CD4-positive, alpha-beta memory T cell (primary cell): ENCODE measurements at places on chromosomes 16 and 17. TPM values are rescaled to one million over a fixed set of nuclear protein-coding genes. Genes with fewer than 3 reads are reported as not detected.

The MPG gene
- polyA plus RNA-seq = 82.6 TPM

The SLC52A1 gene
- polyA plus RNA-seq = 0.20 TPM

The TP53TG3C gene
- polyA plus RNA-seq = not detected

The OR1A1 gene
- not detected for polyA plus RNA-seq

The PLLP gene
- polyA plus RNA-seq = 2.2 TPM

The KCTD13 gene
- 16.3 TPM for polyA plus RNA-seq

The EFNB3 gene
- not detected for polyA plus RNA-seq

The CRYM gene
- polyA plus RNA-seq = not detected

The CIAO2B gene
- polyA plus RNA-seq = 128 TPM

The MC1R gene
- 0.22 TPM for polyA plus RNA-seq

The GSG1L gene
- polyA plus RNA-seq = 0.27 TPM

The PLD6 gene
- 26.6 TPM for polyA plus RNA-seq

The ADAD2 gene
- not detected for polyA plus RNA-seq

The MT1A gene
- polyA plus RNA-seq = not detected

The KRTAP1-5 gene
- polyA plus RNA-seq = not detected

The ECI1 gene
- polyA plus RNA-seq = 51.1 TPM

The SLC38A10 gene
- 69.6 TPM for polyA plus RNA-seq

The KRTAP3-1 gene
- not detected for polyA plus RNA-seq

The KRT14 gene
- not detected for polyA plus RNA-seq

The CA7 gene
- polyA plus RNA-seq = not detected

The GTF3C1 gene
- polyA plus RNA-seq = 30.1 TPM

The ATP1B2 gene
- not detected for polyA plus RNA-seq

The GABARAPL2 gene
- polyA plus RNA-seq = 285 TPM

The CSH1 gene
- not detected for polyA plus RNA-seq

The HEATR9 gene
- polyA plus RNA-seq = not detected

The SPNS2 gene
- 0.24 TPM for polyA plus RNA-seq

The PRAC1 gene
- not detected for polyA plus RNA-seq

The ANKRD40CL gene
- not detected for polyA plus RNA-seq

The ATP2C2 gene
- polyA plus RNA-seq = not detected

The SDR42E2 gene
- polyA plus RNA-seq = 0.88 TPM

The ARSG gene
- 12.6 TPM for polyA plus RNA-seq

The BIRC5 gene
- polyA plus RNA-seq = 0.18 TPM

The OR1F1 gene
- polyA plus RNA-seq = not detected

The CDH16 gene
- polyA plus RNA-seq = not detected

The KRT16 gene
- polyA plus RNA-seq = not detected

The MAP2K4 gene
- polyA plus RNA-seq = 29.4 TPM

The SULT1A4 gene
- 1.8 TPM for polyA plus RNA-seq

The PPL gene
- not detected for polyA plus RNA-seq
